ENCODE measurements at places on chromosomes 5 and 9. TPM values are rescaled to one million over a fixed set of nuclear protein-coding genes. Genes with fewer than 3 reads are reported as not detected.

Gene GPR150
- 0.21 TPM for total RNA-seq

Gene ADGRD2
- total RNA-seq, result 0.34 TPM

Gene IL4
- not detected for total RNA-seq

Gene ZBTB26
- 5.1 TPM for total RNA-seq

Gene SDHA
- total RNA-seq, result 114 TPM

Gene SLC46A2
- total RNA-seq, result not detected

Gene FOXD4L3
- 0.21 TPM for total RNA-seq

Gene IFNA21
- not detected for total RNA-seq

Gene TTC33
- 12.0 TPM for total RNA-seq

Gene ZCCHC10
- 14.4 TPM for total RNA-seq

Gene FAM193B
- total RNA-seq, result 10.9 TPM

Gene CDKN2A
- 19.5 TPM for total RNA-seq

Gene ACSL6
- 0.14 TPM for total RNA-seq

Measured in nasal cavity respiratory epithelium epithelial cell of viscerocranial mucosa (primary cell).